Vagina (tissue), 2 donors: ENCODE measurements at places on chromosomes 3 and 15. TPM values are rescaled to one million over a fixed set of nuclear protein-coding genes. Genes with fewer than 3 reads are reported as not detected.
A peak's percentile ranks its signal among the peaks of the same experiment; 100 is the strongest.

The FXR1 gene
- 99.7 TPM for total RNA-seq

The AQP9 gene
- total RNA-seq: 1.5 TPM

GRCh38 chr3:194139071-194139813, 3.3 kb downstream of the HES1 start:
- DNase-seq: peak; percentile 95

The PLXNA1 gene
- 31.4 TPM for total RNA-seq

The TADA3 gene
- total RNA-seq: 58.9 TPM

The SNRPA1 gene
- 30.7 TPM for total RNA-seq

GRCh38 chr3:55641964-55642363, 154.9 kb upstream of the WNT5A start:
- no peak for DNase-seq

DNA sequence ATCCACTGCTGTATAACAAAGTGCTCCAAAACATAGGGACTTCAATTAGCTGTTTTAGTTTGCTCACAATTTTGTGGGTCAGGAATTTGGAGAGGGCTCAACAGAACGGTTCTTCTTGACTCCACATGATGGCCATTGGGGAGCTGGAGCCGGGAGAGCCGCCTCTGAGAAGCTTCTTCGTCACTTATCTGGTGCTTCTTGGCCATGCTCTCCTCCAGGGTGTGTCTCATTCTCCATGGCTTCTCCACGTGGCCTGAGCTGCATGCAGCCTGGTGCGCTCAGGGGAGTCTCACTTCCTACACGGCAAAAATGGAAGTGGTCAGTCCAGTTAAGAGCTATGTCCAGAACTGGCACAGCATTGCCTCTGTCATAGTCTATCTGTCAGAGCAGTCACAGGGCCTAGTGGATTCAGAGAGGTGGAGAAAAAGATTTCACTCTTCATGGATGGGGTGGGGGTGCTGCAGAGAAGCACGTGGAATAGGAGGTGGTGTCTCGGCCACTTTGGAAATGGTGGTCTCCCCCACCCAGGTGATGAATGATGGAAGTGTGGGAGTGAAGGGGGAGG, 26.3 kb upstream of the PRR23E start:
- peak; percentile 69 for DNase-seq

DNA sequence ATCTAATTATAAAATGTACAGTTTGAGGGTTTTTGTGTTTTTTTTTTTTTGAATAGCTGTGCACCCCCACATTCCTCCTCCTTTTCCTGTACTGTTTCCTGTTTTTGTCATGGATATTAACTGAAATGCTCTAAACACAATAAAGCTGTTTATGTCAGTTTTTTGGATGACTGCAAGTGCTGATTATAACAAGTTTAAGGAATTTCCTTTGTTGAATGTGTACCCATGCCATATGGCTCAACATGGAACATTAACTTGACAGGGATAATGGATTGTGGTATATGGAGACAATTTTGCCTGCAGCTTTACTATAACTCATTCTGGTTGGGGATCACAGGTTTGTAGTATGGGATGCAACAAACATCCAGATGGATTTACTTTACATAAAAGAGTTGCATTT, 216.4 kb downstream of the TCF12 start:
- DNase-seq: no peak

- DNase-seq: no peak
Measured at GRCh38 chr15:25094519-25094918, 139.7 kb downstream of the SNRPN start.

- DNase-seq: no peak
Measured at GRCh38 chr3:175015056-175015635, 156.0 kb downstream of the NAALADL2 start.

DNA sequence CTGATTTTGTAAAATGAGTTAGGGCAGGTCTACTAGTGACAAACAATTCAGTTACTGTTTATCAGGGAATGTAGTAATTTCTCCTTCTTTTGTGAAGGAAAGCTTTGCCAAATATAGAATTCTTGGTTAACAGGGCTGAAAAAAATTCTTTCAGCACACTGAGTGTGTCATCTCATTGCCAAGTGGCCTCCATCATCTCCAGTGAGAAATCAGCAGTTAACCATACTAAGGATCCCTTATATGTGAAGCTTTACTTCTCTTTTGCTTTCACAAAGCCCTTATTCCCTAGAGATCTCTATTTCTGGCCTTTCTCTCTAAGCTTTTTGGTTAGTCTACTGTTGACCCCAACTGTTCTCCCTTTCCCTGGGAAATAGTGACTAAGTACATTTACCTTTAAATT, 269.1 kb downstream of the SCAPER start:
- no peak for DNase-seq

- no peak for DNase-seq
Measured at GRCh38 chr15:59536553-59536952, 75.0 kb upstream of the GCNT3 start.

DNA sequence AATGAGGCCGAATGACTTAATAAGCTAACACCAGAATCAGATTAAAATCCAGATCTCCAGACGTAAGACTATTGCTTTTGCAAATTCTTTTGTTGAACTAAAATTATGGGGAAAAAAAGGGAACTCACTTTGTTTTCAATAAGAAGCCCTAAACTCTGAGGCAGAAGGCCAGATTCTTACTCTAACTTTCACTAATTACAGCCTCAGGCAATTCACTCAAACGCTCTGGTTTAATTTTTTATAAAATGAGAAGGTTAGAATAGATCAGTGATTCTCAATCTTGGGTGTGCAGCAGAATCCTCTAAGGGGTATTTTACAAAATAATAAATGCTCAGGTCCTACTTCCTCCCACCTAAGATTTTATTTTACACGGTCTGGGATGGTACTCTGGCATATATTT, 38.1 kb downstream of the C3orf70 start:
- DNase-seq: no peak

GRCh38 chr3:64290161-64290560, 64.9 kb upstream of the PRICKLE2 start:
- DNase-seq: no peak

The UBE2E2 gene
- total RNA-seq: 31.2 TPM

The EPB42 gene
- total RNA-seq: not detected

- peak; percentile 75 for DNase-seq
Measured at GRCh38 chr3:8767667-8768363, 1.6 kb downstream of the OXTR start.

DNA sequence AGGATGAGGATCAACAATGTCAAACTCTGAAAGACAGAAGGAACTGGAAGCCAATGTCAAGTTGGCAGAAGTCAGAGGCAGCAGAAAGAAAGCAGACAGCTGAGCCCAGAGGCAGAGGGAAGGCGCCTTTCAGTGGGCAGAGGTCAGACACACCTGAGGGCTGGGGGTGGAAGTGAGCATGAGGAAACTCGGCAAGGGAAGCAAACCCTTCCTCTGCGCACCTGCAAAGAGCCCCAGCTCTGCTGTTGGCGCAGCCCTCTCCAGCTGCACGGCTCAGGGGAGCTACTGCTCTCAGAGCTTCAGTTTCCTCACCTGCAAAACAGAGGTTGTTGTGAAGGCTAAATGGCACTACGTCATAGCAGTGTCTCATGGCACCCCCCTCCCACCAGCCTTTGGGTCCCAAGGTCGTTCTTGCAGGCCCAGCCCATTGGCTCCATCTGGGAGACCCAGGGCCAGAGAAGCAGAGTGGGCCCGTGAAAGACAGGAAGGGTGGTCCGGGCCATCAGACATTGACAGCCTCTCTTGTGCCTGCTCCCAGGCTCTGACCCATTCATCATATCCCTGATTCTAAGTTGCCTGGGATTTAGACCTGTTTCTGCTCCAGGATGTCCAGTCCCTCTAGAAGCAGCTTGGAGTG, 53.3 kb upstream of the SLC6A11 start:
- DNase-seq: no peak
